LNCaP clone FGC (cell line): ENCODE measurements at places on chromosomes 3 and 15.

- DNase-seq, result no peak
Observed at GRCh38 chr3:180447136-180447535, 154.8 kb upstream of the TTC14 start.

DNA sequence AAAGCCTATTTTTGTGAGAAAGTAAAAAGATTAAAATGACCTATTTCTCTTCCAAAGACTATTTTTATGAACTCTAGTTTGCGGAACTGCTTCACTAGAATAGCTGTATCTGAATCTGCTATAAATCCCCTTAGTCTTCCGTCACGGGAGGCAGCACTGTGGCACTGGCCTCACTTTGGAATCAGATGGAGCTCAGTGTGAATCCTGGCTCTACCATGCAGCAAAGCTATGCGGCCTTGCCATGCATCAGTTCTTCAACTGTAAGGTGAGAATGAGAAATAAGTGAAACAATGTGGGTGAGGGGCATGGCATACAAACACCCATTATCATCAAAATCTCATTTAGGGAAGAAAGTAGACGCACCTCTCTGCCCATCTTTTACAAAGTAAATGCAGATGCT is 27.5 kb upstream of the CSPG5 start:
- no peak for DNase-seq

DNA sequence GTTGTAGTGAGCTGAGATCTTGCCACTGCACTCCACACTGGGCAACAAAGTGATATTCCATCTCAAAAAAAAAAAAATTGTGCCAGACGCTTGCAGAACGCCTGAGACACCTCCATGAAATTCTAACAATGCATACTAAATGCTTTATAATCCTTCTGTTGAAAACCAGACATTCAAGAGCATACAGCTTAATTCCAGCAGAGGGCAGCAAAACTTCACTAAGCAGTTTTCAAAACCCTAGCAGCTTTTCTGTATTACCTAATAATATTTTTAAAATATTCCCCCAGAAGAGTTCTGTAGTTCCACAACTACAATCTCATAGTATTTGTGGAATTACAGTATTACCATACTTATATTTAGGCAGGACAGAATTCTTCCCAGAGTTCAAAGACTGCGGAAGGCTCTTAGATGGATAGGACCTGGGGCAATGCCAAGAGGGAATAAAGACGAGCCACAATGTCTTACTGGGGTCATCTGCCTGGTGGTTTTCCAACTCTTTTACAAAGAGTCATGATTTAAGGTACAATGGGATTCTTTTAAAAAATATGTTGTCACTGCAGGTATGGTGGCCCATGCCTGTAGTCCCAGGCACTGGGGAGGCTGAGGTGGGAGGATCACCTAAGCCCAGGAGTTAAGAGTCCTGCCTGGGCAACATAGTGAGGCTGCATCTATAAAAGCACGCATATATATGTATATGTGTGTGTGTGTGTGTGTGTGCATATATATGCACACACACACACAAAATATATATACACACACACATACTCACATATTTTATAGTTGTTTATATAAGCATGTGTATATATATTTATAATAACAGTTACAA is 19.6 kb upstream of the TASOR start:
- DNase-seq, result peak; percentile 40

DNA sequence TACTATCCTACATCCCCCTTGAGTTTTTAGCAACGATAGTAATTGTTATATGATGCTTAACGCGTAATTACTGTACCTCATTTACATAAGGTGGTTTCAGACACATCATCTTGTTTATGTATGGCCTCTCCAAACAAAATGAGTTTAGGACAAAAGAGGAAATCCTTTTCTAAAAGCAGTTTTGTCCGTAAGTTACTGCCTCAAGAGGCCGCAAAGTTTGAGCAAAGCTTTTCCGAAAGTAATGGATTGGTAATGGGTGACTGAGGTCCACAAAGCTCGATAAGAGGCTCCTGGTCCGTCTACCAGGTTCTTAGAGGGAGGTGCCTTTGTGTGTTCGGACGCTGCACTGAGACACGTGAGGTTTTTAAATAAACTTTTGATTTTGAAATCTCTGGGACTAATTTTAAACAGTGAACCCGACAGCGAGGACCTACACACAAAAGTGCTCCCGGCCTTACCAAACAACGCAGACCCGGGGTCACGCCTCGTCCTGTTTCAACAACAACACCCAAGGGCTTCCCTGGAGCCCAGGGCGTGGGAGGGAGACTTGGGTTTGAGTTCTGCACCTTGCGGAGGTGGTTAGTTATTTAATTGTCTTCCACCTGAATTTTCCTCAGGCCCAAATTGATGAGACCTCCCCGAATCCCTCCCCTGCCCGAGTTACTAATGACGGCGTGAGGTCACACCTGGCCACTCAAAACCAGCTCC is 456 bp upstream of the C15orf61 start:
- no peak for DNase-seq

DNA sequence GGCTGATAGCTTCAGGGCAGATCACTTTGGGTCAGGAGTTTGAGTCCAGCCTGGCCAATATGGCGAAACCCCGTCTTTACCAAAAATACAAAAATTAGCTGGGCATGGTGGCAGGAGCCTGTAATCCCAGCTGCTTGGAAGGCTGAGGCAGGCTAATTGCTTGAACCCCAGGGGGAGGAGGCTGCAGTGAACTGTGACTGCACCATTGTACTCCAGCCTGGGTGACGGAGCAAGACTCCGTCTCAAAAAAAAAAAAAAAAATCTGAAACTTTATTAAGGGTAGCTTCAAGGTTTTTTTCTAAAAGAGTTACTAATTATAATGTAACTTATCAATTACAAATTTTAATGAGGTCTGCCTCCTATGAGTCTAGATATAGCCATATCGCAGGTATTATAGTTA is 5.1 kb downstream of the NECTIN3 start:
- no peak for DNase-seq

DNA sequence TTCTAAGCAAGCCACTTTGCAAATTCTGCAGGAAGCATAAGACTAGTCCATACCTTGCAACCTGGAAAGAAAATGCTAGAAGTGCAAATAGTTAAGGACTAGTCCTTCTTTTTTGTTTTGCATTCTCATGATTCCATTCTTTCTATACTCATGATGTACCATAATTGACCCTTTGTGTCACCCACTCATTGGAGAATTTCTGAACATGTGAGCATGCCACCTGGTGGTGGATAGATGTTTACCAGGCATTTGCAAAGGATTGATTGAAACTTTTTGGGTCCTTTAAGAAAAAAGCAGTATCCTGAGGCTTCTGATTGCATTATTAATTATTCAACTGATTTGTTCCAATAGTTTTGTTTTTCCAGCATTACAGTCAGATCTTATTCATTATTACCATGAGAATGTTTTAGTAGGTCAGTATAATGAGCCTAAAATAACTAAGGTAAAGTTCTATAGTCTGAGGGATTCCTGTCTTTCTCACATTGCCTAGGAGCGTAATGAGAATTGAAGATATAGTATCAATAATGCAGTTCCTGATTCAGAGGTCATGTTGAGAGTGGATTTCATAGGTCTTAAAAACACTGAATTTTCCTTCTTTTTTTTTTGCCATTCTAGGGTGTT is 20.2 kb upstream of the DIPK2A start:
- no peak for DNase-seq
